Stimulated activated CD4-positive, alpha-beta T cell treated with anti-CD3 and anti-CD28 coated beads, Interleukin-12 subunit alpha, Interleukin-12 subunit beta, amount 100 ng/mL, for 4 hours (primary cell): ENCODE measurements at places on chromosomes 12 and 14.

- no peak for DNase-seq
Observed at GRCh38 chr12:92439420-92439805, 263.4 kb upstream of the PLEKHG7 start.

- no peak for DNase-seq
Observed at GRCh38 chr12:90280033-90280432, 571.4 kb upstream of the ATP2B1 start.

DNA sequence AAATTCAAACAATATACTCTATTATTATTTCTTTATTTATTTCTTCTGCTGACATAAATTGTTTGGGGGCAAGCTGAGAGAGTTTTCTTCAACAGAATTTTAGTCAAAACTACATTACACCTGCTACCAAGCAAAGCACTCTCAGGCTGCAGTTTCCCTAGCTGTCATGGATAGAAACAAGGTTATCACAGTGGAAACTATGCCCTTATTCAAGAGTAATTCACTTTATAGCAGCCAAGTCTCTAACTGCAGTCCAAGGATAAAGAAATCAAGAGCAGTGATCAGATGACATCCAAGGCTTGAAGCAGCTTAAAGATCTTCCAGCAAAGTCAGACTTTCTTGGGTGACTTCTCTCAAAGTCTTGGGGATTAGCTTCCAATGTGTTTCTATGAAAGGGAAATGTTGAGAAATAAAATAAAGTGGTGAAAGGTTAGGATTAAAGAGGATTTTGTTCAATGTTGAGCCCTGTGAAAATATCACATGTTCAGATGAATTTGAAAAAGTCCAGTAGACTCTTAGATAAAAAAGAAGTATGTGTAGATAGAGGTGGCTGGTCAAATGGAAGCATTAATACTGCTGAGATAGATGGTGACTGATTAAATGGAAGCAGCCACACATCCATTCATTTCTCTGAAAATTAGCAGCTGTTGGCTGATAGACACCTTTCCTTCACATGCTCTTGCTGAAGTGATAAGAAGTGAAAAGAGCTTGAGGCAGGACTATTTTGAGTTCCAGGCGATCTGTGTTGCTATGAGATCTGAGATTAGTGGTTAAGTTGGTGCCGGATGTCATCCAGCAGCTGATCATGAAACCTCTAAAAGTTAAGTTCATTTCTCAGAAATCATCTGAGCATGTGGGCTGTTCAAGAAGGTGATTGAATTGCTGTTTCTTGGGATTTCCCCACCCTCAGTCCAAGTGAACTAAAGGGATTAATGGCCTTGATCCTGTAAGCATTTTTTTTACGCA is 257.8 kb upstream of the BTG1 start:
- no peak for DNase-seq

GRCh38 chr12:69898236-69898635 is 73.2 kb downstream of the MYRFL start:
- DNase-seq = no peak

DNA sequence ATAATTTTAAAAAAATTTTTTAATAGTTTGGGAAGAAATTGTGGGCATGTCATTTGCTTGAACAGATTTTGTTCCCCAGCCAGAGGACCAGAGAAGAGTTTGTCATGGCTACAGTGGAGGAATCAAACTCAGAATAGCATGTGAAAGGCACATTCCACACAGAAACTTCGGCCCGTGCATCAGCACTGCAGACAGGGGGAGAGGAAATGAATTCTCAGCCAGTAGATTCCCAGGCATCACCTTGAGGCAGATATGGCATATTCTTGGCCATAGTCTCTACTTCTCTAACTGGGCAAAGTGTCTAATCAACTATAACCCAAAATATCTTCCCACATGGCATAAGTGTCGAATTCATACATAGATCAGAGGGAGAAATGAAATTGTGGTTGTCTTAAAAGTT is 153.3 kb downstream of the PRKCH start:
- DNase-seq = no peak
